ENCODE measurements at places on chromosomes 1 and 21.

- DNase-seq, result no peak
Measured at GRCh38 chr1:41920658-41921057, 1.9 kb upstream of the HIVEP3 start.

GRCh38 chr1:223077247-223077833 is 65.7 kb downstream of the TLR5 start:
- no peak for DNase-seq

DNA sequence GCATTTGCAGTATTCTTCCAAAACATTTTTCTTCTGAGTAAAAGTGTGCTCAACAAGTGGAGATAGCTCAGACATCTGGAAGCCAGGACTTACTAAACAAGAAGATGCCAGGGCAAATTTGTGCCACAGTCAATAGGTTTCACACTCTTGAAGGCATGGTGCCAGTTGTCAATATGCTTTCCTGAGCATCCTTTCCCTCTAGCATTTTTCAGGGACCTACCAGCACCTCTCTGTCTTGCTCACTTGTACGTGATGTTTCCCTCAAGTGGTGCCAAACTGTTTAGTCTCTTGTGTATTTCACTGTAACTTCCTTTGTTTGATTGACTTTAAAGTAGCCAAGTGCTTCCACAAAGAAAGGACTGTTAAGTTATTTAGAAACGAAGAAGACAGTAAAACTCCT is 194.0 kb upstream of the SGIP1 start:
- DNase-seq, result no peak

DNA sequence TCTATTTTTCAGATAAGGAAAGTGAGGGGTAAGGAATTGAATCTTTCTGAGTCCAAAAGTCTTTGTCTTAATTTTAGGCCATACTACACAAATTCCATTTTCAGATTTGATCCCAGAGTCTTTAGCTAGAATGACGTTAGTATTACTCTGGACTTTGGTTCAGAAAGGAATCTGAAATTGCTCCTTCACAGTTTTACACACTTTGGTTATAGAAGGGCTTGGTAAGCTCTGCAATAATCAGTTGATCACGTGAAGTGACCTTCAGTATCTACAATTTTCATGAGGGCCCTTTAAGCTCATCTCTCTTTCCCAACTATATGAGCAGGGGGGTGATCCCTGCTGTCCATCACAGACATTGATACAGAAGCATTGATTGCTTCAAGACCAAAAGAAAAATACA is 103.4 kb upstream of the ESRRG start:
- no peak for DNase-seq

DNA sequence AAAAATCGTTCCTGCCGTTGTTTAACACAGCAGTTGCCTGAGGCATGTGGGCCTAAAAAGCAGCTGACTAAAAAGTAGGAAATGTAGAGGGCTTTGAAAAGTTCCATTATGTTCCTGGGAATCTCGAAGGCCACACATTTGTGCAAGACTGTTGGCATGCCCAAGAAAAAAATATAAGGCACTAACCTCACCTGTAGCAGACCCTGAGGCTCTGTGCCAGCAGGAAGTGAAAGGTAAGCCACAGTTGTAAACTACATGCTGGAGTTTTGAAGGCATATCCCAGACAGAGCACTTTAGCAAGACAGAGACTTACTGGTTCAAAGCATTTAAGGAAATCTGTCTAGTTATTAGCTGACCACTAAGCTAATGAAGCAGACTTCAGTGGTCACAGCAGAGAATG is 52.7 kb downstream of the TRMT1L start:
- DNase-seq, result no peak

DNA sequence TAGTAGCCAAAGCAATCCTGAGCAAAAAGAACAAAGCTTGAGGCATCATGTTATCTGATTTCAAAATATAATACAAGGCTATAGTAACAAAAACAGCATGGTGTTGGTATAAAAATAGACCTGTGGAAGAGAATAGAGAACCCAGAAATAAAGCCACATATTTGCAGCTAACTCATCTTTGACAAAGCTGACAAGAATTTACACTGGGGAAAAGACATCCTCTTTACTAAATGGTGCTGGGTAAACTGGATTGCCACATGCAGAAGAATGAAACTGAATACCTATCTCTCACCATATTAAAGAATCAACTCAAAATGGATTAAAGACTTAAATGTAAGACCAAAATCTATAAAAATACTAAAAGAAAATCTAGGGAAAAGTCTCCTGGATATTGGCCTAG is 59.5 kb upstream of the CD55 start:
- no peak for DNase-seq

DNA sequence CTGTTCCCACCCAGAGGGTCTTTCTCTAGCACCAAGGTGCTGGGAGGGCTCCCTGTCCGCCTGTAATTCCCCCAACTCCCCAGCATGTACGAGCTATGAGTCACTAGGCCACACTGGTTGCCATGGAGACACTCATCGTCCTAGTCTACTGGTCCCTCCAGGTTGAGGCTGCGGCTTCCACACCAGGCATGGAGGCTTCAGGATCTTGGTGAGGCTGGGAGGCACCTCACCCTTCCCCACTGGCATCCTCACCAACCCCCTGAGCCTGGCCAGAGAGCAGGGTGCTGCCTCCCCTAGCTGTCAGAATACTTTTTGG is 75.6 kb upstream of the KAZN start:
- no peak for DNase-seq

DNA sequence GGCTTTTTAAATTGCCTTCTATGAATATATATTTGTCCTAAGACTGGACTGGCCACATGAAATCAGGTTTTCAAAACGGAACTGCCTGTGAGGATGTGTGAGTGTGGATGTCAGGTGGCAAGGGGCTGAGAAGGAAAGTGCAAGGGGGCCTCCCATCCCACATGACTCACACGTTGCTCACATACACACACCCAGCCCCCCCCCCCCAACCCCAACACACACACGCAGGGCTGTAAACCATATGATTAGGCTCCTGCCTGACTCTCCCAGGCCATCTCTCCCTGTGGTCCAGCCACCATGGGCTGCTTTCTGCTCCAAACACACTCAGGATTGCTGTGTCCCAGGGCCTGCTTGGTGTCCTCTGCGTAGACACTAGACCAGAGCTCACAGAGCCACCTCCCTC is 22.4 kb downstream of the DEGS1 start:
- no peak for DNase-seq

GRCh38 chr1:4083231-4084047 is 183.4 kb upstream of the C1orf174 start:
- DNase-seq, result no peak

DNA sequence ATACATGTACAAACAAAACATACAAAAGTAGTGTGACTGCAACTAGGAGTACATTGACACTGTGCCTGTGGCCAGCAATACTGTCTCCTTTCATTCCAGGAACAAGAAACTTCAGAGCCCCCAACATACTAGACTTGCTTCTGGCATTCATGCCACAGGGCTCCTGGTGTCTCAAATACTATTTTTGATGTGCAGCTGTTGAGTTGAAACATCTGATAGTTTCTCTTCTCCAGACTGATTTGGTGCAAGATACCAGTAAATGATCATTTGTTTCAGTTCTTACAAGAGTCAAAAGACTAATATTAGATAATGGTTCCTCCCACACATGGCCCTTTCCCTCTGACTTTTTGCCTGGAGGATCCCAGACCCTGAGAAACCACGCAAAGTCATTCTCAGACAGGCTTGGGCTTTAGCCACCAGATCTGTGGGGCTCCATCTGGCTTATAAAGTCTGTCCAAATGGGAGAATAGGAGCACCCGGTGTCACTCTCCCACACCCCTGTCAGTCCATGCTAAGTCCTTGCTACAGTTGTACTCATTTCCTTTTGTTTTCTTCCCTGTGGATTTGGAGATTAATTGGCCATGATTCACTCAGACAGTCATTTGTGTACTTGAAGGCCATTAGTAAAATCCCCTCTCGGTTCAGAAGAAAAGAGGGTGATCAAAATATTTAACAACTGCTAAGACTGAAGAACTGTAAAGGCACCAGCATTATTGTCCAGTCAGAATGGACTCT is 163.5 kb upstream of the RUNX1 start:
- DNase-seq, result no peak

GRCh38 chr1:63728611-63729226 is 45.1 kb upstream of the ROR1 start:
- no peak for DNase-seq

- DNase-seq, result no peak
Measured at GRCh38 chr1:24878045-24878444, 52.0 kb downstream of the RUNX3 start.

- no peak for DNase-seq
Measured at GRCh38 chr1:89949991-89950624, 44.8 kb upstream of the ZNF326 start.

DNA sequence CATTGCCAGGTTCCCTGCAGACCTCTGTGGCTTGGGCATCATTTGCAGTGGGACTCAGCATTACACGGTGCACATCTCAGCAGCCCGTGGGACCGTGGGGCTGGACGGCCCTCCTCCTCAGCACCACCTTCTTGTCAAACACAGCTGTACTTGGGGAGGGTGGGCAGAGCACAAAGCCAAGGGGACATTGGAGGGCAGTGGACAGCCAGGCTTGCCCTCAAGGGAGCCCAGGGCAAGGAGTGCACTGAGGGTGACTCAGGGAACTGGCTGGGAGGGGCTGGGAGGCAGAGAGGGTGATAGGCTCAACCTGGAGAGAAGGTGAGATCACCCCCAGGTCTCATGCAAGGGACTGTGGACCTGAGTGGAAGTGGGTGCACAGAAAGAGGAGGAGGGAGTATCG is 3.4 kb downstream of the CAPN9 start:
- no peak for DNase-seq

DNA sequence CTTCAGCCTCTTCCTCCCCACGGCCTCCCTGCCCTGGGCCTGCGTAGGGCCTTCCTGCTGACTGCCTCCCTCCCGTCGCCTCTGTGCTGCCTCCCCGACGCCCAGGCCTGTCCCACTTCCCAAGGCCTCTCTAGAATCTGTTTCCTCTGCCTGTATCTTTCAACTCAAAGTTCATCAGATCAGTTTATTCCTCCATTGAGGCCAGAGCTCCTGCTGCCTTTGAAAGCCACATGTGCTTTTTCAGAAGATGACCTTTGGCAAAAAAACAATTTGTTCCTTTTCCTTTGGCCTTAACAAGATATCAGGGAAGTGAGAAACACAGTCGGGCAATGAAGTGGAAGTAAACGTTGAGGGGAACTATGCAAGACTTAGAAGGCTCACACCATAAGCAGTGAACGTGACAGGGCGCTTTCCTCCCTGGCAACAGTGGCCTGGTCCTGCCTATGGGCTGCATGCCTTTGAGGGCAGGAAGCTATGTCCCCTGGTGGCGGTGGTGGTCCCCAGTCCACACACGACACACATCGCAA is 85.9 kb downstream of the PSMG1 start:
- DNase-seq, result no peak

DNA sequence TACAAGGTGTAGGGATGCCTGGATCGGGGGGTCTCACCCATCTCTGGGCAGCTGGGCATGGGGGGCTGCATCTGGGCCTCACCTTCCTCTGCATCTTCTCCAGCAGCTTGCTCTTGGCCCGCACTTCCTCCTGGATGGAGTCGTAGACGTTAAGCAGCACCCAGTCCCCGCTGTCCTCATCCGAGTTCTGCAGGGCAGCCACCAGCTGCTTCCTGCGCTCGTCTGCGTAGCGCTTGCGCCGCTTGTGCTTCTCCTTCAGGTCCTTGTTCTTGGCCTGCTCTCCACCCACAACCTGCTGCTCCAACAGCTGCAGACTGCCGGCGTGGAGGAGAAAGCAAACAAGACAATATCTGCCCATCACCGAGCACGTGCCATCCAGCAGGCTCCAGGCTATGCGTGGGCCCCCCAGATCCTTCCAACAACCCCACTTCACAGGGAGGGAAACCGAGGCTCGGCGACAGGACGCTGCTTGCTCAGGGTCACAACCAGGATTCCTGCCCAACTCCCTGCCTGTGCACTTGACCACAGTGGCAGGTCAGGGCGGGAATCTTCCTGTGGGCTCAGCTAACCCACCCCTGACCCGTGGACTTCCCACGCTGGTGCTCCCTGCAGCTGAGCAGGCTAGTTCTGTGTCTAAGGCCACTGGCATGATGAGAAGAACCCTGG is 21.5 kb upstream of the DDOST start:
- no peak for DNase-seq

GRCh38 chr1:206575894-206576737 is 36.1 kb downstream of the EIF2D start:
- no peak for DNase-seq

GRCh38 chr1:178724728-178725465 is at the start of gene RALGPS2:
TSS of gene RALGPS2 (plus strand) at chr1:178725244. CDS start at chr1:178776765, 51,521 bp downstream.
- DNase-seq, result peak; percentile 14

- DNase-seq, result no peak
Measured at GRCh38 chr1:67821263-67821662, 12.0 kb downstream of the GNG12 start.

- peak; percentile 12 for DNase-seq
Measured at GRCh38 chr1:53413175-53414001, 45.8 kb upstream of the DMRTB1 start.

GRCh38 chr21:39675993-39676661 is 63.4 kb downstream of the B3GALT5 start:
- DNase-seq, result no peak

DNA sequence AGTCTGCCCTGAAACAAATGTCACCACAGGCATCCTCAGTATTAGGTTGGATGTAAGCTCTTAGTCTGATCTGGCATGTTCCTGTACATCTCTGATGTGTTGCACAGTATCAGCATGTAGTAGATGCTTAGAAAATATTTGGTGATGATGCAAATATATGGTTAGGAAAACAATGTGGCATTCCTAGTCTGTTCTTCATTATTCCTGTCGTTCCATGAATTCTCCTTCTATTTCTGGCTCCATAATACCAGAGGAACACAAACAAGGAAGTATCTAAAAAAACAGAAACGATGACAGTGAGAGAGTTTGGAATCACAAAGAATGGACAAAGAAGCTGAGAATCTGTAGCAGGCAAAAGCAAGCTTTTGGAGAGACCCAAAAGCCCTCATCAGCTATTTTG is 236.6 kb downstream of the HHAT start:
- DNase-seq, result no peak

DNA sequence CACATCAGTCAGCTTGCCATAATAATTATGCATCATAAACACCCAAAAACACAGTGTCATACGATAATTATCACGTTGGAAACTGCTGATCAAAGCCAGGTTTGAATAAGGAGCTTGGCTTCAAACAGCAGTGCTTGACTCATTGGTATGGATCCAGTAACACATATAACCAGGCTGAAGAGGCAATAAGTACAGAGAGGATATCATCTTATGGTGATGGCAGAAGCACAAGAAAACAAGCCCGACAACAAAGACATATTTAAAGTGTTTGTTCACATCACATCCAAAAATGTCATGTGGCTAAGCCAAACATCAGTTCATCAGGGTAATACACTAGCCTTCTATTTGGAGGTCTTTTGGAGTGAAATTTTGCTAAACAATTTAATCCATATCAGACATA is 389.7 kb downstream of the NCAM2 start:
- no peak for DNase-seq
